ENCODE measurements at places on chromosomes 1 and 21. TPM values are rescaled to one million over a fixed set of nuclear protein-coding genes. Genes with fewer than 3 reads are reported as not detected.

Gene C1orf21
- total RNA-seq, result 10.8 TPM

Gene CRYAA
- not detected for total RNA-seq

Gene FAM72B
- total RNA-seq, result 13.8 TPM

Gene ERRFI1
- total RNA-seq, result 143 TPM

Gene ANKRD45
- 0.05 TPM for total RNA-seq

Gene PTPN7
- not detected for total RNA-seq

Gene NFASC
- total RNA-seq, result 7.3 TPM

DNA sequence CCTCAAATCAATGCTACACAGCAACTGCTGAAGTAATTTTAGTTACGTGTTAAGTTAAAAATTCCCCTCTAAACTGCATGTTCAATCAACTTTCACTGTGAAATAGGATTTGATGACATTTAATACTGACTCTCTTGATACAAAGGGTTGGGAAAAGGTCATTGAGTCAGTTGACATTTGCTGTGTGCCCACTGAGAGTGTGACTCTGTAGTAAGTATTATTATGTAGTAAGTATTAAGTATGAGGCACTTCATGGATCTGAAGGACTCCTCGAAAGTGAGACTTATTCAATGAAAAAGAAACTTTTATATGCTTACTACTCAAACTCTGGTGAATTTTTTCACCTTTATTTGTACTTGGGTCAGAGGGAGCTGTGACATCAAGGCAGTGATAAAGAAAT, 83.1 kb upstream of the S1PR1 start:
- no peak for DNase-seq

DNA sequence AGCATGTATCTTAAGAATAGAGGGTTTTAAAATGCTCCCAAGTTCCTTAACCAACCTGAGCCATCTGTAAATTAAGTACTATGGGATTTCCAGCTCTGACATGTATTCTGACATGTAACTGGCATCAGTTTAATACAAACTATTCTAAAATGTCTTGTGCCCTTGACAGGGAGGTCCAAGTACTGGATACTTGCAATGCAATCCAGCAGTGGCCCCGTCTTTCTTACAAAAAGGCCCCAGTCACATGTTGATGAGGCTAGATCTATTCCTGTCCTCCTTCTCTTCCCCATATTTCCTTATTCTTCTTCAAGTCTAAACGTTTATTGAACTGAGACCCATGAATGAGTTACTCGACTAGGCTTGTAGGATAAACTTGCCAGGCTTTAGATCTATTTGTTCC, 46.4 kb downstream of the MRPL39 start:
- DNase-seq, result no peak

GRCh38 chr1:84412316-84412942, 14.1 kb downstream of the DNASE2B start:
- peak; percentile 77 for DNase-seq

- DNase-seq, result no peak
Measured at GRCh38 chr1:31818206-31818605, 2.4 kb upstream of the SPOCD1 start.

DNA sequence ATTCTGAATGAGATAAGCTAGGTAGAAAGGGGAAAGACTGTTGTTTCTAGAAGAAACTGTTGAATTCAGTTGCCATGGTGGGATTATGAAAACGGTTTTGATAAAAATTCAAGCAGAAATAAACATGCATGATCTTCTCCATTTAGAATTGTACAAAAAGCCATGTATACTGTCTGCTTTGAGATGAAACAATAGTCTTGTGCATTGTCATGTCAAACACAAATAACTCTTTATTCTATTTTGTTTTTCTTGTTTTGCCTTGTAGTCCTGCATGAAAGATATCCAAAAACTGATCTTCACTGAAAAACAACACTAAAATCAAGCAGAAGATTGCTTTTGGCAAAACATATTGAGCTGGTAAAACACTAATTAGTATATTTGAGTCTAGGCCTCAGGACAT, 659.9 kb downstream of the LTN1 start:
- DNase-seq, result no peak

- no peak for DNase-seq
Measured at GRCh38 chr1:27363766-27364695, 2.7 kb downstream of the MAP3K6 start.

DNA sequence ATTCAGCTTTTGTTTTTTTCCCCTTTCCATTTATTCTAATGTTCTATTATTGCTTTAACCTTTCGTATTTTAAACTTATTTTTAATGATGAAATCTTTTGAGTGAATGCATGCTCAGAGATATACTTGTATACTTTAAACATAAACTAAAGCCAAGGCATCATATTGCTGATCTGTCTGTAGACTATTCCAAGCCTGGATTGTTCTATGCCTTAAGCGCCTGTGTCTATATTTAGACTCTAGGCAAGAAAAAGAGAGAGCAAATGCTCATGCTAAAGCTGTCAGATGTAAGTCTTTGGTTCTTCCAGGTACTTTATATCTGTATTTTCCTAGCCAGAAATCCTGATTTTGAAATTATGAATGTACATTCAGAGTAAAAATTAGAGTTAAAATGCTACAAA, 14.4 kb downstream of the SH3GLB1 start:
- DNase-seq, result no peak

DNA sequence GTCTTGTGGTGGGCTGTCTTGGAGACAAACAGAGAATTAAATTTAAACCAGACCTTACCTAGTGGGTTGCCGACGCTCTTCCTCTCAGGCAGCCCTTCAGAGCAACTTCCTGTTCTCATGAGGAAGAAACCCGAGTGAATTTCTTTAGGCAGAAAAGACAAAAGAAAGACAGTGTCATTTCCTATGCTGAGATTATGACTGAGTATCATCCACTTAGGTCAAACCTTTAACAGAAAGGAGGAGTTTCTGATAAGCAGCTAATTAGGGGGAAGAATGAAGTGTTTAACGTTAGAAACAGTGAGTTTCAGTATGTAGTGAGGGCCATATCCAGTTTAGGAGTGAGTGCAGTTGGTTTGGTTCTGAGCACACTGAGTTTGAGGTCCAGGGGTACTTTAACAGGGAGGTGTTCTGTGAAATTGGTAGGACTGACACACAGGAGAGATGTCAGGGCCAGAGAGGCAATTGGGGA, 38.7 kb downstream of the FASLG start:
- DNase-seq, result no peak

DNA sequence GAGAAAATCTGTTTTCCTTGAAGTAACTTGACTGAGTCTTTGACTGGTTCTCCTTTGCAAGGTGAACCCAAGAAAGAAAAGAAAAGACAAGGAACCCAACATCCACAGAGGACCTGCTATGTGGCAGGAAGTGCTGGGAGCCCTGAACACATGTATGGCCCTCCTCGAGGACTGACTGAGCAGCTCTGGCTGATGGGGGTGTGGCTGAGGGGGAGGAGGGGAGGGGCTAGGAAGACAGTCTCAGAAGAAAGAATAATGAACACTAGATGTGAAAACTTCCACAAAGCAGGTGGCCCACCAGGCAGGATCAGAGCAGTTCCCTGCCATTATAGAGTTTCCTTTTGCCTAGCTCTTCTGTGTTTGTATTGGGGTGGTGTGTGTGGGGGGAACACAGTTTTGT, 26.1 kb downstream of the NENF start:
- DNase-seq, result no peak

GRCh38 chr1:89588480-89588879, 44.4 kb upstream of the LRRC8C start:
- no peak for DNase-seq

GRCh38 chr1:43958351-43959255, 11.2 kb upstream of the DPH2 start:
- no peak for DNase-seq

Measured in HT1080 (cell line).